Effector memory CD8-positive, alpha-beta T cell (primary cell): ENCODE measurements at places on chromosomes 16 and 17.

DNA sequence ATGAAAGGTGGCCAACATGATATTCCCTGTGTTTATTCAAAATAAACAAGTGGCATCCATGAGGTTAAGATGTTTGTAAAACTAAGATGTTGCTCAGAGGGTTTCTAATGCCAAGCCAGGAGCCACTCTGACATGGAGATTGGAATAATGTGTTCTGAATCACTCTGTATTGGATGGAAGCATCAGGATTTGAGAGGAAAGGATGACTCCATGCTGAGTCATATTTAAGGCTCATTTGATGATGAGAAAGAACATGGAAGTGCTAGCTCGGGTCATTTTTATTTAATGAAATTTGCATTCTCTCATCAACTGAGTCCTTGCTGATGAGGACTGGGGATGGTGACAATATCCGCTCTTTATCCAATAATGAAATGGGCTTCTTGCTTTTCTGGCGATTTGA is 6.2 kb downstream of the VAT1L start:
- DNase-seq: no peak

DNA sequence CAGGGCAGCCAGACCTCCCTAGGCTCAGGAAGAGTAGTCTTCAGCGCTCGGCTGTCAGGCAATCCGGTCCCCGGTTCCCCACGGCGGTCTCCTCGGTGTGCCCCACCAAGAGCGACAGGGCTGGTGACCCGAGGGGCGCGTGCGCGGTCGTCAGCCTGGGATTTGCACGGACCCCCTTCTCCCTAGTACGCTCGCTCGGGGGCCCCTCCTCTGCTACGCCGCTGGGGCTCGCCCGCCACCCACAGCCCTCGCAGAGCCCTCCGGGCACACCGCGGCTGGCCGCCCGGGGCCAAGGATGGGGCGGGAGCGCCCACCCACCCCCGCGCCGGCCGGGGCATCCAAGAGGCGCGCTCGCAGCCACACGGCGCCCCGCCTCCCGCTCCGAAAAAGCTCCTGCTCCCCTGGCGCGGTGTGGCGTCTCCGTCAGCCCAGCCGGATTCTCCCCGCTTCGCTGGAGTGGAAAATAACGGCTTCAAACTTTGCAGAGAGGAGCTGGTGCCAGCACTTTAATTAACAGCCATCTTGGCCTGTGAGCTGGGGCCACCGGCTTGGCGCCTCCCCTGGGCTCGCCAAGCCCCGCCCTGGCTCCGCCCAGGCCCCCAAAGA is 2.1 kb upstream of the C1QL1 start:
- DNase-seq: no peak

GRCh38 chr16:12876778-12877177 is 24.6 kb upstream of the SHISA9 start:
- DNase-seq: no peak

DNA sequence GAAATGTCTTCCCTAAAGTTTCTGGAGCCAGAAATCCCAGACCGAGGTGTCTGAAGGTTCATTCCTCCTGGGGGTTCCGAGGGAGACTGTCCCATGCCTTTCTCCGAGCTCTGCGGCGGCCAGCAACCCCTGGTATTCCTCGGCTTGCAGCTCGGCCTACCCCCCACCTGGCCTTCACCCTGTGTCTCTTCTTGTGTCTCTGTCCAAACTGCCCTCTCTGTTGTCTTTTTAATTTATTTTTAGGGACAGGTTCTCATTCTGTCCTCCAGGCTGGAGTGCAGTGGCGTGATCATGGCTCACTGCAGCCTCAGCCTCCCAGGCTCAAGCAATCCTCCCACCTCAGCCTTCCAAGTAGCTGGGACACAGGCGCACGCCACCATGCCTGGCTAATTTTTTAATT is 211.7 kb downstream of the SEC14L1 start:
- no peak for DNase-seq

GRCh38 chr16:51766739-51767138 is 615.7 kb upstream of the SALL1 start:
- no peak for DNase-seq

- DNase-seq: no peak
These were observed 77.4 kb upstream of the CCL2 start for GRCh38 chr17:34177642-34178041.

DNA sequence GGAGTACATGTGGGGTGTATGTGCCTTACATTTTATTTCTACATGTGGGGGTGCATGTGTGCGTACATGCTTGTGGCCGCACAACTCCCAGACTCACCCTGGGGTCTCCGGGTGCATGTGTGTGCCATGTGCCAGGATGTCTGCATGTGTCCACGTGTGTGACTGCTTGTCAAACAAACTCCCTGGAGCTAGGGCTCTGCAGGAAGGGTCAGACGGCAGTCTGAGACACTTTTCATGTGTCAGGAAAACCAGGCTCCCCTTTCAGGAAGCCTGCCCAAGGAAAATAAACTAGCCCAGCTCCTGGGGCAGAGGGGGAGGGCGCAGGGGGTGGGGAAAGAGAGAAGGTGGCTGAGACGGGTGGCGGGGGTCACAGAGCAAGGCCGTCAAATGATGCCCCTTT is 44.7 kb downstream of the FZD2 start:
- DNase-seq: no peak

DNA sequence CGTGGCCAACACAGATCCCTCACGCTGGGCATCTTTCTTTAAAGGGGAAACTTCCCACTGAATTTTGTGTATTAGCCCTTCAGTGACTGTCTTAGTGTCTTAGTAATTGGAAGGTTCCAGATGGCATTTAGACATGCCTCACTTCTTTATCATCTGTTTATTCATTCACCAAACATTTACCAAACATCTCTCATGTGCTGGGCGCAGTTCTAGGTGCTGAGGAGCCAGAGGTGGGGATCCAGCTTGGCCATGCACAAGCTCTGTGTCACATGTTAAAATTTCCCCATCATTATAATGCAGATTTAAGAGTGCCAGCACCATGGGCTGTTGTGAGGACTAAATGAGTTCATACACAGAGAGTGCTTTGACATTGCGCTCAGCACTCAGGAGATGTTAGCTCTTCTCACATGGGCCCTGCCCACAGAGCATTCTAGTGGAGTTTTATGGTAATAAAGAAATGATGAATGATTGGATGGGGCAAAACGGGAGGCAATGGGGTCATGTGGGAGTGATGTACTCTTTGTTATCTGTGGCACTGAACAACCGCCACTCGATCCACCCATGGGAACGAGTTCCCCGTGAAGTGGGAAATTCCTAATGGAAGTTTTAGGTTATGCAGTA is 119.7 kb downstream of the SNX29 start:
- no peak for DNase-seq

DNA sequence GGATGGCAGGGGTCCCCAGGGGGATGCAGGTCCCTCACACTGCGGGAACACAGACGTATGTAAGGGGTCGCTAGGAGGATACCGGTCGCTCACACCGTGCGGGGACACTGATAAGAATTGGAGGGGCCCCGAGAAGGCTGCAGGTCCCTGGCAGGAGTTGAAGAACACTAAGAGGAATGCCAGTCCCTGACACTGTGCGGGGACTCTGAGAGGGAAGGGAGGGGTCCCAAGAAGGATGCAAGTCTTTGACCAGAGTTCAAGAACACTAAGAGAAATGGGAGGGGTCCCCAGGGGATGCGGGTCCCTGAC is 510 bp downstream of the ERCC4 start:
- DNase-seq: no peak

DNA sequence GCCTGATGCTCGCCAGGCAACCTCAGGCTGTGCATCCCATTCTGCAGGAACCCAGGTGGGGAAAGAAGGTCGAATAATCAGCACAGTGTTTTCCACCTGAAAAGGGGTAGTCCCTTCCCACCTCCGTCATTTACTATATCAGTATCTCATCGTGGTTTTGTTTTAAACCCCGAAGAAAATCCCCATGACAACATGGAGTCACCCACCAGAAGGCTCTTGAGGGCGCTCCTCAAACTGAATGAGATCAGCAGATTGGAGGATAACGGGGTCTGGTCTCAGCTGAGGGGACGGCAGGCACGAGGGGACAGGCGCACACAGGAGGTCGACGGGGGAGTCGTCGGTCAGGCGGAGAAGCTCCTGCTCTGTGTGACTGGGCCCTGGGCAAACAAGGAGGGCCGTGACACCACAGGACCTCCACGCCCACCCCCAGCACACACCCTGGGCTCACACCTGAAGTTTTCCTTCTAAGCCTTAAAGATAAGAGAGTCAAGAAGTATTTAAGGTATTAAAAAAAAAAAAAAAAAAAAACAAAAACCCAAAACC is 44.2 kb downstream of the MARF1 start:
- no peak for DNase-seq

DNA sequence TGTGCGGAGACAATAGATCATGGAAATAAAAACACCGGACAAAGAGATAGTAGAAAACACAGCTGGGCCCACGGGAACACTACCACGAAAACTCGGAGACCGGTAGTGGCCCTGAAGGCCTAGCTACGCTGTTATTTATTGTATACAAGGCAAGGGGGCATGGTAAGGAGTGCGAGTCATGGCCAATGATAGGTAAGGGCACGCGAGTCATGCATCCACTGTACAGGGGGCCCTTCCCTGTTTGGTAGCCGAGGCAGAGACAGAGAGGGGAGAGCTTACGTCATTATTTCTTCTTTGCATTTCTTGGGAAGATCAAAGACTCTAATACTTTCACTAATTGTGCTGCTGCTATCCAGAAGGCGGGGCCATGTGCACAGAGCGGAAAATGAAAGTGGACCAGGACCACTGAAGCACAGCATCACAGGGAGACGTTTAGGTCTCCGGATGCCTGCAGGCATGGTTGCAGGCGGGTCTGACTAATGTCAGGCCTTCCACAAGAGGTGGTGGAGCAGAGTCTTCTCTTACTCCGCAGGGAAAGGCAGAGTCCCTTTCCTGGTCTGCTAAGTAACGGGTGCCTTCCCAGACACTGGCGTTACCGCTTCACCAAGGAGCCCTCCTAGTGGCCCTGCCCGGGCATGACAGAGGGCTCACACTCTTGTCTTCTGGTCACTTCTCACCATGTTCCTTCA is 74.4 kb upstream of the ARL4D start:
- no peak for DNase-seq

GRCh38 chr16:68253721-68254120 is 8.5 kb downstream of the PLA2G15 start:
- no peak for DNase-seq

- no peak for DNase-seq
These were observed 69.8 kb downstream of the RMI2 start for GRCh38 chr16:11414815-11415775.

GRCh38 chr16:29674188-29674587 is 4.8 kb upstream of the QPRT start:
- DNase-seq: no peak

GRCh38 chr16:30024451-30024850 is 1.5 kb downstream of the C16orf92 start:
- no peak for DNase-seq

GRCh38 chr17:76947309-76947708 is 79.1 kb downstream of the MGAT5B start:
- DNase-seq: no peak

GRCh38 chr17:71438631-71439146 is 682.1 kb upstream of the SOX9 start:
- DNase-seq: no peak
